ENCODE measurements at places on chromosomes 5 and 9. TPM values are rescaled to one million over a fixed set of nuclear protein-coding genes. Genes with fewer than 3 reads are reported as not detected.

The ADAMTSL2 gene
- 0.10 TPM for total RNA-seq

The HTR4 gene
- not detected for total RNA-seq

The SHISAL2B gene
- not detected for total RNA-seq

The TXNDC8 gene
- not detected for total RNA-seq

The GMCL2 gene
- not detected for total RNA-seq

The JADE2 gene
- total RNA-seq: 19.8 TPM

The RPS14 gene
- total RNA-seq: 1,643 TPM

The SLC6A3 gene
- total RNA-seq: not detected
